Inflammatory macrophage treated with lipopolysaccharide for 4 hours (primary cell): ENCODE measurements at places on chromosomes 4 and X.
A peak's percentile ranks its signal among the peaks of the same experiment; 100 is the strongest.

DNA sequence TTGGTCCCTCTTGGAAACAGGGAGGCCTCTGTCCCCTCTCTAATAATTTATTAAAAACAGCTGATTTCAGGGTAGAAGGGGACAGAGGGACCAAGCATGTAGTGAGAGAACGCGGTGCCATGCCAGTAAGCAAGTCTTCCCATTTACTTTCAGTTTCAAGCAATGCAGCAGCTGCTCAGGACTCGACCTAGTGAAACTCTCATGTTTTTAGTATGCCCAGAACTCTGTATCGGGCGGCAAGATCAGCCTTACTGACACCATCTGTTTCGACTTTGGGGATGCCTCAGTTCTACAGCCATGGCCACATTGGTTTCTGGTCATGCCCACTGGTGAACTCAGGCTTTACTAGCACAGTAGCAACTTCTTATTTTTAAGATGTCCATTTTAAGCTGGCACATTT lies 40.6 kb downstream of the ZNF81 start:
- no peak for DNase-seq

DNA sequence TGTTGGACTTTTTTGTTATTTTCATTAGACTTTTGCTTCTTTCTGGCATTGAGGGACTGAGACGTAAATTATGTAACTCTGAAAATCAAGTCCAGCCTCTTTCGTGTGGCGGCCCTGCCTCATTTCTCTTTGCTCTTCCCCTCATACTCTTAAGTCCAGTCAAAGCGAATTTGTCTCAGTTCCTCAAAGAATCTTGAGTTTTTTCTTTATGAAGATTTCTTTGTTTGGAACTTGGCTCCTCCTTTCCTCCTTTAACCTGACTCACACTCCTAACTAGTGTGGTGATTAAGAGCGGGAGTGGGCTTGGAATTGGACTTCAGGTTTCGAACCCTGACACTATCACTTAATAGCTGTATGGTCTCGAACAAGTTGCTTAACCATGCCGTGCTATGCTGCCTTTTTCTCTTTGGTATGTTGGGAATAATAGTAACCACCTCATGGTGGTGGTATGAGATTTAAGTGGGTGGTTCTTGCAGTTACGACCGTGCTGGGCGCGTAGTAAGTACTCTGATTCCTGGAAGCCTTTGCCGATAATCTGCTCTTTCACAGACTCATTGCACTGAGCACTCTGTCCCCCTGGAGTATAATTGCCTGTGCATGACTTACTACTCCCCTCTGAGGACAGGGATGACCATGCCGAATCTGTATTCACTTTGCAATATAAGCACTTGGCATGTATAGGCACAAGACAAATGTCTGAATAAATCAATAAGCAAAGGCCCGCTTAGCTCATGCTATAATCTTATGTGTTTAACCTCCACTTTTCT lies 19.1 kb downstream of the FNIP2 start:
- peak; percentile 82 for DNase-seq

GRCh38 chrX:150805736-150806135 lies 92.7 kb downstream of the CD99L2 start:
- peak; percentile 6 for DNase-seq

GRCh38 chr4:155660436-155660835 lies 6.2 kb upstream of the GUCY1A1 start:
- DNase-seq, result peak; percentile 29

DNA sequence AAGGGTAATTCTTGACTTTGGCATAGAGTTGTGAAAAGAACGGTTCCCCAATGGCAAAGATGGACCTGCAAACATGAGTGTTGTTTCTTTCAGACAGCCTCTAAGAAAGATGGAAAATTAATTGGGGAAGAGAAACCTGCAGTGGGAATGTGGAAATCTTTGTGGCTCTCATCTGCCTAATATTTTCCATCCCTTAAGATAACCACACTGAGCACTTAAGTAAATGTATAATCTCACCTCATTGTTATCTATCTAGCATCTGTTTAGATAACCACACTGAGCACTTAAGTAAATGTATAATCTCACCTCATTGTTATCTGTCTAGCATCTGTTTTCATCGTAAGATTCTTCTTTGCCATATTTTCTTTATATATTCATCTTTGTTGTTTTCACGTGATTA lies 149.3 kb downstream of the NWD2 start:
- DNase-seq, result peak; percentile 53

GRCh38 chrX:139967300-139967699 lies 2.0 kb upstream of the CXorf66 start:
- no peak for DNase-seq

DNA sequence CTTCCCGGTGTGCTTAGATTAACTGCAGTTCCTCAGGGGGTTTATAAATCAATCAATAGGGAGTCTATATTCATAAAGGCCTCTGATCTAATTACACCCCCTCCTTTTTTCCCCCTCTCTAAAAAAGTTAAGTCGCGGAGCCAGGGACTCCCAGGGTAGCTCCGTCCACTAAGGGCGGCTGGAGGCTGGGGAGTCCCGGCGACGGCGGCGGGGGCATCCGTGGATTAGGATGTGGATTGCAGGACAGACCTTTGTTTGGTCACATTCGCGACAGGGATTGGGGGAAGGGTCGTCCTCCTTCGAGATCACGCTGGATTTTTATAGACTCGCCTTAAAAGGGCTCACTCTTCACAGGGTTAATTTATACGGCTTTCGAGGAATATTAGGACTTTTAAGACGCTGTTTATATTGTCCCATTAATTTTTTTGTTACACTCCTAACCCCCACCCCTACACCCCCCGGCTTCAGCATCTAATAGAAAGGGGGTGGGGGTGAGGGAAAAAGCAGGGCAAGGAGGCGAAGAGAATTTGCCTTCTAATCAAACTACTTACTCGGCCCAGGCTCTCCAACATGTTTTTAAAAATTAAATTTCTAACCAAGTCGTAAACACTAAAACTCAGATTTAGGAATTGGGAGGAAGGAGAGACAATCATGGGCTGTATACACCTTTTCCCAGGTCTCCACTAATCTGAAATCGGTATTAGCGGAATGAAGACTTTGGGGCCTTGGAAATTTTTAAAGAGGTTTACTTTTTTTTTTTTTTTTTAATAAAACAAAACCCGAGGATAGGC lies 8.5 kb downstream of the PITX2 start:
- DNase-seq, result no peak

- DNase-seq, result no peak
Measured at GRCh38 chrX:111180750-111181240, 84.8 kb downstream of the PAK3 start.

- DNase-seq, result no peak
Measured at GRCh38 chr4:99915449-99915848, 21.2 kb upstream of the LAMTOR3 start.
